Activated naive CD4-positive, alpha-beta T cell treated with anti-CD3 and anti-CD28 coated beads, Interleukin-2, amount 10 ng/mL, durations not matched to agents 5 hours and 36 hours (primary cell): ENCODE measurements at places on chromosomes 6 and 20. TPM values are rescaled to one million over a fixed set of nuclear protein-coding genes. Genes with fewer than 3 reads are reported as not detected.

The ATXN1 gene
- total RNA-seq, result 40.7 TPM

The CGAS gene
- 23.8 TPM for total RNA-seq

The IPCEF1 gene
- 22.3 TPM for total RNA-seq

The SLC22A23 gene
- total RNA-seq, result 5.5 TPM

The TSBP1 gene
- total RNA-seq, result not detected

The PRICKLE4 gene
- total RNA-seq, result not detected

The GABRR1 gene
- total RNA-seq, result not detected

The TREML2 gene
- 36.5 TPM for total RNA-seq

The PAK5 gene
- not detected for total RNA-seq

The HTR1B gene
- not detected for total RNA-seq

The SULF2 gene
- 3.3 TPM for total RNA-seq

The C20orf204 gene
- 2.7 TPM for total RNA-seq

The OOEP gene
- total RNA-seq, result 0.24 TPM

The C6orf163 gene
- total RNA-seq, result 1.7 TPM

The PTCRA gene
- total RNA-seq, result not detected

The STMND1 gene
- total RNA-seq, result not detected

The BEND6 gene
- not detected for total RNA-seq

The ANKEF1 gene
- total RNA-seq, result 6.5 TPM

The PACSIN1 gene
- 1.8 TPM for total RNA-seq

The GPR63 gene
- 2.2 TPM for total RNA-seq

The LY6G6C gene
- total RNA-seq, result not detected

The KIF25 gene
- total RNA-seq, result not detected
